ENCODE measurements at places on chromosomes 11 and 22.

GRCh38 chr22:23565915-23566704 is 14.0 kb downstream of the IGLL1 start:
- peak overlapping the region; percentile 22 for H3K4me3 ChIP-seq
- no peaks in the 10 kb centered on the region for H3K36me3 ChIP-seq
- DNase-seq = no peak
- H3K4me1 ChIP-seq = peaks cover 6% of the 10 kb centered on the region
- no peak overlapping the region for H3K27ac ChIP-seq

GRCh38 chr11:10291801-10292638 is 2.0 kb downstream of the SBF2 start:
- peak overlapping the region; percentile 28 for H3K4me3 ChIP-seq
- H3K27ac ChIP-seq = no peak overlapping the region
- H3K36me3 ChIP-seq = no peaks in the 10 kb centered on the region
- H3K27me3 ChIP-seq = peaks cover 45% of the 10 kb centered on the region

- no peak for DNase-seq
- H3K27ac ChIP-seq = peak overlapping the region; percentile 80
- H3K36me3 ChIP-seq = peaks cover 17% of the 10 kb centered on the region
- H3K27me3 ChIP-seq = no peaks in the 10 kb centered on the region
- H3K4me3 ChIP-seq = peak overlapping the region; percentile 75
- peaks cover 44% of the 10 kb centered on the region for H3K4me1 ChIP-seq
Observed at GRCh38 chr11:94545264-94546161, 1.8 kb downstream of the FUT4 start.

DNA sequence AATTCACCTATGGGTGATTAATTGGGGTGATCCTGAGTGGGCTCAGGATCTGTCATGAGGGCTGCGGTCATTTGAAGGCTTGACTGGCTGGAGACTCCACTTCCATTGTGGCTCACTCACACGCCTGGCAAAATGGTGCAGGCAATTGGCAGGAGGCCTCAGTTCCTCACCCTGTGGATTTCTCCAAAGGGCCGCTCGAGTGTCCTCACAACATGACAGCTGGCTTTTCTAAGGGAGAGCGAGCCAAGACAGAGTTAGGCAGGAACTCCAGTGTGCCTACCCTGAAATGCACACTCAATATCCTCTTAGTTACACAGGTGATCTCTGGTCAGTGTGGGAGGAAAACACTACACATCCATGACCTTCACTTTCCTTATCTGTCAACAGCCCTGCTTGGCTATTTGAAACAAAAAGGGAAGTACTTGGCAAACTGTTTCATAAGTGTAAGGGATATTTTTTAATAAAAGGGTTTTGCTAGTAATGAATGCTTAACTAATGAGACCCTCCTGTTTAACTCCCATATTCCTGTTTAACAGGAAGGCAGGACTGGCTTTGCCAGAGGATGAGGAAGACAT is 25.7 kb downstream of the OSBP2 start:
- H3K27me3 ChIP-seq = no peaks in the 10 kb centered on the region
- no peak for DNase-seq
- H3K36me3 ChIP-seq = no peaks in the 10 kb centered on the region

DNA sequence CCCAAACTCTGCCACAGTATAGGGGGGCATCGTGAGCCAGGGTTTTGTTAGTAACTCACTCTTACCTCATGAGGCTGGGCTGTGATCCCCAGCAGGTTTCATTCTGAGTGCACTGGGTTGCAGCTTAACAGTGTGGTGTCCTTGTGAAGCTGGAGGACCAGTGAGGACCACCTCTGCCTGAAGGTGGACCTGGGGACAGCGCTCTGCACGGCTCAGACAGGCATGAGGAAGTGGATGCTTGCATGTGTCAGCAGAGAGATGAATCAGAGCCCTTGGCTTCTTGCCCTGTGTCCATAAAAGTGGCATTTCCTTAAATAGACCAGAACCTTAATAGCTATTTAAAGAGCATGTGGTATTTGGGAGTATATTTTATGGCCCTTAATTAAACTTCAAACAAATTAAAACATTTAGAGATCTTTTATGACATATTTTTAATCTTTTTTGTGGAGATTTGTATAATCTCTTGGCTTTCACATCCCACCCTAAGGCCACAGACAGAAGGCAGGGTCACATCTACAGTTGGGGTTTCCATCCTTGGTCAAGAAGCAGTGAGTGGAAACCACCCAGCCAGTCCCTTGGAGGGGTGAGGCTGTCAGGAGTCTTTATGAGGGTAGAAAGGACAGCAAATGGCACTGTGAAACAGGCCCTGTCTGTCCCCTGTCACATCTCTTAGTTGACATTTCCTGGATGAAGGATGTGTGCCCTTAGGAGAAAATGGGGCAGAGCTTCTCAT is 24.8 kb upstream of the ADORA2A start:
- H3K36me3 ChIP-seq = peaks cover 20% of the 10 kb centered on the region
- peak overlapping the region; percentile 38 for H3K27ac ChIP-seq
- H3K4me1 ChIP-seq = peaks cover 52% of the 10 kb centered on the region
- no peaks in the 10 kb centered on the region for H3K27me3 ChIP-seq

GRCh38 chr11:64306876-64307622 is 1.7 kb downstream of the ESRRA start:
- H3K27me3 ChIP-seq = no peaks in the 10 kb centered on the region
- no peak for DNase-seq
- H3K27ac ChIP-seq = peak overlapping the region; percentile 92
- H3K36me3 ChIP-seq = peaks cover 11% of the 10 kb centered on the region

- DNase-seq = no peak
- H3K4me1 ChIP-seq = no peaks in the 10 kb centered on the region
- peaks cover 18% of the 10 kb centered on the region for H3K36me3 ChIP-seq
- H3K27me3 ChIP-seq = no peaks in the 10 kb centered on the region
- H3K27ac ChIP-seq = no peak overlapping the region
Observed at GRCh38 chr11:94958121-94958696, 15.1 kb downstream of the CWC15 start.

GRCh38 chr11:44261800-44262591 is 47.9 kb downstream of the ALX4 start:
- DNase-seq = no peak
- peaks cover 28% of the 10 kb centered on the region for H3K4me1 ChIP-seq
- H3K36me3 ChIP-seq = no peaks in the 10 kb centered on the region
- H3K27me3 ChIP-seq = no peaks in the 10 kb centered on the region

GRCh38 chr22:17692841-17693240 is 54.3 kb downstream of the BCL2L13 start:
- peaks cover 6% of the 10 kb centered on the region for H3K4me1 ChIP-seq
- H3K36me3 ChIP-seq = peaks cover 8% of the 10 kb centered on the region
- no peak overlapping the region for H3K4me3 ChIP-seq
- no peak for DNase-seq
- no peak overlapping the region for H3K27ac ChIP-seq

DNA sequence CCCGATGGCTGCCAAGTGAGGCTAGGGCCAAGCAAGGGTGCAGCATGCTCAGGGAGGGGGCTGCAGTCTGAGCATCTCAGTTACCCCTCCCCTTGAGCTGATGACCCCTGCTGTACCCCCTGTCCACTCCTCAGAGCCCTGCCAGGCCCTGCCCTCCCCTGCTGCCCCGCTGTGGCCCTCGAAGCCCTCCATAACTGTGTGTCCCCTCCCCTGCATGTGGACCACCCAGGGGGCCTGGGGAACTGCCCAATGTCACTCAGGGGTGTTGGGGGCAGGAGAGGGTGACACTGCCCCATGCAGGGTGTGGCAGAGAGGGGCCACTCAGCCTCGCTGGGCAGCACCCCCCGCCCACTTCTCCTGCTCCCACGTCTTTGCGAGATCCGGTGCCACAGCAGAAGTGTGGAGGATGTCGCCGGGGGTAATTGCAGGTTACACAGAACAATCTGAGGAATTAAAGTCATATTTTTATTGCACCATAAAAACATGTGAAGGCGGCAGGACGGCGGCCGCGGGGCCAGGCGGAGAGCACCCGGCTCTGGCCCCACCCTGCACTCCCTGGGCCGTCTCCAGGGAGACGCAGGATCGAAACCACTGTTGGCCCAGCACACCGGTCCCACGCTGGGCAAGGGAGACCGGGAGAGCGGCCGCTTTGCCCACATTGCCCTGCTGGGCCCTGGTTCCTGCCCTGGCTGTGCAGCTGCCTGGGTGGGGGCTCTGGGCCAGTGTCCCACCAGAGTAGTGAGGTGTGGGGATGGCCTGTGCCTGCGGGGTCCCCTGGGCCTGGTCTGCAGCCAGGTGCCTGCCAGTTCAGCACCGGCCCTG is 18.7 kb upstream of the GNB1L start:
- H3K4me1 ChIP-seq = peaks cover 13% of the 10 kb centered on the region
- H3K36me3 ChIP-seq = no peaks in the 10 kb centered on the region
- H3K27me3 ChIP-seq = no peaks in the 10 kb centered on the region
- H3K4me3 ChIP-seq = no peak overlapping the region
- no peak for DNase-seq

- no peaks in the 10 kb centered on the region for H3K27me3 ChIP-seq
- no peak overlapping the region for H3K27ac ChIP-seq
- H3K4me1 ChIP-seq = no peaks in the 10 kb centered on the region
- no peak for DNase-seq
Observed at GRCh38 chr11:71395263-71395560, 53.0 kb downstream of the DHCR7 start.

GRCh38 chr11:120858740-120859139 is 165.2 kb upstream of the TBCEL start:
- H3K4me3 ChIP-seq = no peak overlapping the region
- no peaks in the 10 kb centered on the region for H3K36me3 ChIP-seq
- H3K27ac ChIP-seq = no peak overlapping the region
- no peaks in the 10 kb centered on the region for H3K27me3 ChIP-seq
- DNase-seq = no peak

GRCh38 chr11:59207988-59208451 is 4.7 kb downstream of the MPEG1 start:
- H3K36me3 ChIP-seq = no peaks in the 10 kb centered on the region
- H3K27me3 ChIP-seq = peaks cover 31% of the 10 kb centered on the region
- no peak overlapping the region for H3K4me3 ChIP-seq
- peak; percentile 55 for DNase-seq
- H3K27ac ChIP-seq = no peak overlapping the region

DNA sequence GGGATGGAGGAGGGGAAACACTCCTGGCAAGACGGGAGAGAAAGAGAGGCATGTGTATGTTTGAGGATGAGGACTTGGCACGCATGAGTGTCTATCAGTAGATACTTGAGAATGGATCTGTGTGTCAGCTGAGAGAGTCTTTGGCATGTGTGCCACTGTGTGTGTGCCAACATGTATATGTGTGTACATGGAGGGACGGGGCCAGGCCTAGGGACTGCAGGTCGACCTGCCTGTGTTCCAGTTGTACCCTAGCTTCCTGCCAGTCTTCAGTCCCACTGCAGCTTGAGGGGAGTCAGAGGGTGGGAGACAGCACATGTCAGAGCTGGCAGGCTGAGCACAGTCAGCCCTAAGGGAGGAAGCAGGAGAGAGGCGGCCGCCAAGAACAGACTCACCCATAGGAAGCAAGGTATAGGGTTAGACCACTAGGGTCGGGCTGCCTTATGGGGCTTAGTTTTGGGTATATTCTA is 5.6 kb downstream of the CLCF1 start:
- H3K4me1 ChIP-seq = peaks cover 46% of the 10 kb centered on the region
- no peak for DNase-seq
- no peak overlapping the region for H3K4me3 ChIP-seq
- H3K36me3 ChIP-seq = no peaks in the 10 kb centered on the region
- H3K27me3 ChIP-seq = peaks cover 55% of the 10 kb centered on the region

GRCh38 chr11:102239448-102239847 is 77.8 kb upstream of the BIRC3 start:
- peaks cover 9% of the 10 kb centered on the region for H3K27me3 ChIP-seq
- no peaks in the 10 kb centered on the region for H3K4me1 ChIP-seq
- no peak overlapping the region for H3K4me3 ChIP-seq
- H3K36me3 ChIP-seq = no peaks in the 10 kb centered on the region
- no peak for DNase-seq

- H3K4me3 ChIP-seq = no peak within 1 kb of the TSS
- no peaks in the 10 kb centered on the region for H3K4me1 ChIP-seq
- no peak for DNase-seq
- no peaks in the 10 kb centered on the region for H3K36me3 ChIP-seq
- no peaks in the 10 kb centered on the region for H3K27me3 ChIP-seq
- no peak within 1 kb of the TSS for H3K27ac ChIP-seq
Observed at GRCh38 chr11:56473252-56473651, at the start of gene OR5M3. Gene OR5M3 (minus strand): TSS chr11:56473352. CDS start chr11:56470497, 2,855 bp downstream.

DNA sequence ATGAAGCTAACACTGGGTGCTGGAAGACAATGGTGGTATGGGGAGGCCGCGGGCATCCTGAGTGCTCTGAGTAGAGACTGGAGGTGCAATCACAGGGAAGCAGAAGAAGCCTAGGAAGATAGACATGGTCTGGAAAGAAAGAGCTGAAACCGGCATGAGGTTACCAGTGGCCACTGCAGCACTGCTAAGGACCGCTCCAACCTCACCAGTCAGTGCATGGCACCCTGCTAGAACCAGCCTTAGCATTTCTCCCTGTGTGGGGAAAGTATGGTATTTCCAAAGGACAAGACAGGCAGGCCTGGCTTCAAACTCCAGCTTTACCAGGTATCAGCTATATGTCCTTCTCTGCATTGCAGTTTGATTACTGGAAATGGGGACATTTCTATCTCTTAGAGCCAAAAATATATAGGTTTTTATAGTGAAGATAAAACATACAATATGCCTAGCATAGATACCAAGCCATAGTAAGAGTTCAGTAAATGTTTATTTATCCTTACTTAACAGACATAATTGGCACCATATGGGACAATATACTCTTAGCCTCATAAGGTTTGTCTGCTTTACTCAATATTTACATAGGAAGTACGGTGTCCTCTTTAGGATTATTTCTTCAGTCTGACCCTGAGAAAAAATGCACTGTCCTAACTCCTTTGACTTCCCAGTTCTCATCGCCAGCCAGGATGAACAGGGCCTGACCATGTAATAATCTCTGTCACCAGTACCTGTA is 231.1 kb downstream of the TENM4 start:
- H3K4me3 ChIP-seq = no peak overlapping the region
- H3K27me3 ChIP-seq = no peaks in the 10 kb centered on the region
- no peaks in the 10 kb centered on the region for H3K36me3 ChIP-seq
- DNase-seq = no peak

- H3K36me3 ChIP-seq = no peaks in the 10 kb centered on the region
- no peaks in the 10 kb centered on the region for H3K4me1 ChIP-seq
- no peak overlapping the region for H3K27ac ChIP-seq
Observed at GRCh38 chr11:77188633-77189491, 60.8 kb downstream of the MYO7A start.

DNA sequence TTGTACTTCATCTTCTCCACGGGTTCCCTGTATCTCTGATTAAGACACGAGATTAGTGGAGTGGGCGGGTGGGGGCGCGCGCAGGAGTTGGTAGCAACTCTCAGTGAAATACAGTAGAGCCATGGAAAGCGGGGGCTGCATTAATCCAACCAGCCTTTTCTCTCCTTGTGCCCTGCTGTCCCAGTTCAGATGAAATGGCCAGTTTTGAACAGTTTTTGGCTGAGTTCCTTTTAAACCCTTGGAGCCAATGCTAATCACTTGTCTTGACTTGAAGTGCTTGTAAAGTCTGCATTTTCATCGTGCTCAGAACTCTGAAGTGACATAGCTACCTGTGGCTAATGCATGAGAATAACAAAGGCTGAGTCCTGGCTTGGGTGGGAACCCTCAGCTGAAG is 734 bp upstream of the TMEM123 start:
- no peak for DNase-seq
- H3K27ac ChIP-seq = peak overlapping the region; percentile 94
- no peaks in the 10 kb centered on the region for H3K27me3 ChIP-seq
- peaks cover 45% of the 10 kb centered on the region for H3K36me3 ChIP-seq
